ENCODE measurements at places on chromosomes 2 and 18.

GRCh38 chr2:117379928-117380327 is 434.6 kb upstream of the DDX18 start:
- no peak for DNase-seq

- DNase-seq = no peak
Observed at GRCh38 chr2:109497911-109498870, 115.6 kb downstream of the SEPTIN10 start.

- no peak for DNase-seq
Observed at GRCh38 chr2:10889651-10890215, 22.0 kb upstream of the KCNF1 start.

DNA sequence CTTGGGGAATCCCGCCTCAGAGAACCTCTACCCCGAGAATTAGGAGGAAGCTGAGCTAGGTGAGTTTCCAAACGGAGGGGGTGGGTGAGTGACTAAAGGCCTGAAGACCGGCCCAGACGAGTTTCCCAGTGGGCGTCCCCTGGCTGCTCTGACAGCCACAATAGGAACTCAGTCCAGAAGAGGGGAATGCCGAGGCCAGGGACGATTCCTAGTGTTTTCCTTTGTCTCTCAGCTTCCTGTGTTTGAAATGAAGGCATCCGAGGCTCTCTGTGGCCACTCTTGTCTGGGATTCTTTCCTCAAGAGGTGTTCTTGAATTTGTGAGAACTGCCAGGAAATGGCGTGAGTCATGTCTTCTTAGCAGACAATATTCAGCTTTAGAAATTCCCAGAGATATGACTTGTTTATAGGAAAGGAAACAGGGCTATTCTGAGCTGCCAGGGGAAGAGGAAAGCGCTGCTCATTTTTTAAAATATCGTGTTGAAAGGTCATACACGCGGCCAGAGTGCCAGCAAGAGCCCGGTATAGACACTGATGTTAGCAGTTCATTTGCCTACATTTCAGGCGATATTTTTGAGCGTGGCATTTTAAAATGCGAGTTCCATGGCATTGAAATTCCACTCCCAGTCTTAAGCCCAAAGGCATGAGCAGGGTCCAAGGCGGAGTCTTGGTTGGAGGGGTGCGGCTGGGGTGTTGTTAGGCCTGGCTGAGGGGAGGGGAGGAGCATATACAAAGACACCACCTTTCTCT is 169.1 kb upstream of the KLF7 start:
- no peak for DNase-seq

- DNase-seq = no peak
Observed at GRCh38 chr2:175842996-175843395, 159.1 kb downstream of the LNPK start.

DNA sequence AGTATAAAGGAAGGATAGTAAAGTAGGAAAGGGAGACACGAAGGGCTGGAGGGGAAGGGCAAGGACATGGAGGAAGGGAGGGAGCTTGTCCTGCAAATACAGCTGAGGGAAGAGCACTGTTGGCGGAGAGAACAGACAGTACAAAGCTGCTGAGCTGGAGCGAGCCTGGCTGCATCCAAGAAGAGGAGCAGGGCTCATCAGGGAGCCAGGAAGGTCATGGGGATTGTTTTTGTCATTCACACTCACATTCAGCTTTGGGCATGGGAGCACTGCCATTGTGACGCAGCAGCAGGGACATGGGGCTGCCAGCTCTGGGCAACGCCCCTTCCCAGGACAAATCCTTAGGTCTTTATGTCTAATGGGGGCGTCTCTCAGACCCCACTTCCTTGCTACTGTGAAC is 125.1 kb downstream of the COPS8 start:
- DNase-seq = no peak

GRCh38 chr2:15010346-15010745 is 377.8 kb downstream of the LRATD1 start:
- no peak for DNase-seq

DNA sequence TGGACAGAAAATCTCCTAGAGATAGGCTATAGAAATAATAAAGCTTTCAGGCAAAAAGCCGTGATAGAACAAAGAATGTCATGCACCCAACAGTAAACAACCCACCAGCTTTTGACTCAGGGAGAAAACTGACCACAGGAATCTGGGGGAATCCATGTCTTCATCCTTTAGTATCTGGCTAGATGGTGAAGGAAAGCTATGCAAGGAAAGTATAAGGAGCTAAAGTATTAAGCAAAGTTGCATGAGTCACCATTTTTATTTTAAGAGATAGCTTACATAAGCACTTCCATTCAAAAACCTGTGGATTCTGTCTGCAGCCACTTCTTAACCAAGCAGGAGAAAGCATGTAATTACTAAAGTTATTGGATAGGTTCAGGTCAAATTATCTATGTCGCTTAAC is 363.8 kb downstream of the LRP1B start:
- no peak for DNase-seq

DNA sequence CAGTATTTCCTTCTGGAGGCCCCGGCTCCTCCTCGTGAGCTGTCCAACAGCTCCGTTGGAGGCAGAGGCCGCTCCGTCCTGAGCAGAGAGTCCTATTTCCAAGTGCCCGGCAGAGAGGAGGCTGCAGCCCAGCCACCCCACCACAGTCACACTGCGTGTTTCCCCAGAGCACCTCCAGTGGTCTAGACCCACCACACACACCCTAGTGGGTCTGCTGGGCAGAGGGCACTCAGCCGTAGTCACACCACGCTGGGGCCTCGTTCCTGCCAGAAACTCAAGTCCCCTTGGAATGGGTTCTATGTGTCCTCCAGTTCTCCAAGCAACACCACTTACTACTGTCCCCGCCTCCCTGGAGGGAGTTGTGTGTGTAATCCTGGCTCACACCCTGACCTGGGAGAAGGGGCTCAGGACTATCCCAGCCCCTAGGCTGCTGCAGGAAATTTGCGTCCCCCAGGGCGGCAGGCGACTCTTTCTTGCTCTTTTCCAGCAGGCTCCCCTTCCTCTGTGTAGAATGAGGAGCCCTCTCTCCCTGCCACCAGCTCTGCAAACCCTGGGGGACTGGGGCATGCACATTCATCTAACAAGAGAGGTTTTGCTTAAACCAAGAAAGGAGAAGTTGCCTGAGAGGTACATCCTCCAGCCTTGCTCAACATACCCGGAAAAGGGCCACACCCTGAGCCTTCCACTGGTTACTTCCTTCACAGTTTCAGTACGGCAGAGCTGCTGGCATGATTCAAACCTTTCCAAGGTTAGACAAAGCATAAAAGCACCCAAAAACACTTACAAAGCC is 114.1 kb downstream of the NDUFA10 start:
- no peak for DNase-seq

DNA sequence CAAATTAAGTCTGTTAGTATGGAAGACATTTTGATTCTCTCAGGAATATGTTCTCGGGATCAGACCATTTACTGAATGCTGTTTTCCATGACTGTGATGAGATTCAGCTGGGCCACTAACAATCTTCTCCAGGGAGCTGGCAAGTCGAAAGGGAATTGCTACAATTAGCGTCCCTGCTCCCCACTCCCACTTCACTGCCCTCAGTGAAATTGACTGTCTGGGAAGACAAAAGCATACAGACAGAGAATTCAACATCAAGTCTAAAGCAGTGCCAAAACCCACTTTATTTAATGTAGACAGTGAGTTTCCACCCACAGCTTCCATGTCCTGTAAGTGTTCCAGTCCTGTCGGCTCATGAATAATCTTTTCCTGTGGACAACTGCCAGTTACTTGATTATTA is 34.0 kb upstream of the COL3A1 start:
- no peak for DNase-seq

DNA sequence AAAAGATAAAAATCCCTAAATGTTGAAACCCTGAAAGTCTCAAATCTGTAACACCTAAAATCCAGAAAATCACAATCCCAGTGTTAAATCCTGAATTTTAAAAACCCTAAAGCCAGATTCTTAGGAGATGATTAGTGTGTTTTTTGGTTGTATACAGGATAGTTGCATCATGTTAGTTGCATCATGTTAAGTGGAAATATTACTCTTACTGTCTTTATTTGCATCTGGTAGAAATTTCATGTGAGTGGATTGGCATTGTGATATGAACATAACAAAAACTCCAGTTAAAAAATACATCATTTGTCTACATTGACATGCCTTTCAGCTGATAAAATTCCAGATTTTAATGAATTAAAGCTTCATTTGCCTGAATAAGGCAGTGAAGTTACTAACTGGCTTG is 683.1 kb upstream of the ACVR2A start:
- no peak for DNase-seq

- no peak for DNase-seq
Observed at GRCh38 chr18:70907673-70908072, 618.8 kb downstream of the SOCS6 start.

DNA sequence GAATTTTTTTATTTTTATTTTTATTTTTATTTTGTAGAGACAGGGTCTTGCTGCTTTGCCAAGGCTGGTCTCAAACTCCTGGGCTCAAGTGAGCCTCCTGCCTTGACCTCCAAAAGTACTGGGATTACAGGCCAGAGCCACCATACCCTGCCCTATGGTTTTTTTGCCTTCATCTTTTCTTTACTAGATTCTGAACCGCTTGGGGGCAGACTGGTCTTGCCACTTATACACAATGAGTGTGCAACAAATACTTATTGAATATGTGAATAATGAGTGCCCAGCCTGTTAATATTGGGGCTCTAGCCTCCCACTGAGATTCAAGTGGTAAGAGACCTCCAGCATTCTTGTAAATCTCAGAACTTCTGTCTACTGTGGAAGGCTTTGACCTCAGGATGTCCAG is 3.9 kb downstream of the NCK2 start:
- no peak for DNase-seq

Measured in cortex of kidney (tissue), 1 donor.